ENCODE measurements at places on chromosomes 7 and 10.
A peak's percentile ranks its signal among the peaks of the same experiment; 100 is the strongest.

DNA sequence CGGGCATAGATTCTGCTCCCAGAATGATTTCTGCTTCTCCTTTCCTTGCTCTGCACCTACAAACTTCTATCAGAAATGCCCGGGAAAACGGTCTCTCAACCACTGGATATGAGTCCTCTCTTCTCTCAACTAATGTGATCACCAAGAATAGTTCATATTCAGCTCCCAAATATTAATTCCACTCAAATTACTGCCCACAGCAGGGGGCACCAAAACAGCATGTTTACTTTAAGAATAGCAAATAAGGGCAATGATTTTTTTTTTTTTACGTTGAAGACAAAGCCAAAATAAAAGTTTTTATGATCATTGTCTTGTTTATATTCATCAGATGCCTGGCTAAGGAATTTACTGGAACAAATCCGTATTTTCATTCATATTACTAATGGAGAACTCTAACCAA lies 94.9 kb upstream of the PRSS1 start:
- DNase-seq: no peak

DNA sequence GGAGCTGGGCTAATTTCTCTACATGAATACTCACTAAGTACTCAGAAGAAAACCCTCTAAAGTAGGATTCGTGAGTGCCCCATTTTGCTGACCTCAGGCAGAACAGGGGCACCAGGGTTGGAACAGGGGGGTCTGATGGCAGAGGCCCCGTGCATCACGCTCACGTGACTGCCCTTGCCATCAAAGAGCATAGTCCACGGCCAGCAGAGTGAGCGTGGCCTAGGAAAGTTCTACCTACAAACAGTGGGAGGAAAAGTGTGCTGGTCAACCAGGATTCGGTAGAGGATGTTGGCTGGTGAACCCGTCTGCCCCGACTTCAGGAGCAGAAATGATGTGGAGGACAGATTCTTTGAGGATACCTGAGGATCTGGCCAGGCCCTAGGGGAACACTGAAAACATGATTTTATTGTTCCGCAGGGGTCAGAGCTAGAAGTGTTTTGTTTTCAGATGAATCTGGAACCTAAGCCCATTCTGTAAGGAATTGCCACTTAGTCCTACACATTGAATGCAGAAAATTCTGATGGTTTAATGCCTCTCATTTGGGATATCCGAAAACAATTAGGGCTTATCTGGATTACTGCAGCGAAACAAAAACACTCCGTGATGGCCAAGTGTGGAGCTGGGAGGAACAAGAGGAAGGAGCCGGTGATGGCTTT lies 138.8 kb upstream of the SHH start:
- no peak for DNase-seq

DNA sequence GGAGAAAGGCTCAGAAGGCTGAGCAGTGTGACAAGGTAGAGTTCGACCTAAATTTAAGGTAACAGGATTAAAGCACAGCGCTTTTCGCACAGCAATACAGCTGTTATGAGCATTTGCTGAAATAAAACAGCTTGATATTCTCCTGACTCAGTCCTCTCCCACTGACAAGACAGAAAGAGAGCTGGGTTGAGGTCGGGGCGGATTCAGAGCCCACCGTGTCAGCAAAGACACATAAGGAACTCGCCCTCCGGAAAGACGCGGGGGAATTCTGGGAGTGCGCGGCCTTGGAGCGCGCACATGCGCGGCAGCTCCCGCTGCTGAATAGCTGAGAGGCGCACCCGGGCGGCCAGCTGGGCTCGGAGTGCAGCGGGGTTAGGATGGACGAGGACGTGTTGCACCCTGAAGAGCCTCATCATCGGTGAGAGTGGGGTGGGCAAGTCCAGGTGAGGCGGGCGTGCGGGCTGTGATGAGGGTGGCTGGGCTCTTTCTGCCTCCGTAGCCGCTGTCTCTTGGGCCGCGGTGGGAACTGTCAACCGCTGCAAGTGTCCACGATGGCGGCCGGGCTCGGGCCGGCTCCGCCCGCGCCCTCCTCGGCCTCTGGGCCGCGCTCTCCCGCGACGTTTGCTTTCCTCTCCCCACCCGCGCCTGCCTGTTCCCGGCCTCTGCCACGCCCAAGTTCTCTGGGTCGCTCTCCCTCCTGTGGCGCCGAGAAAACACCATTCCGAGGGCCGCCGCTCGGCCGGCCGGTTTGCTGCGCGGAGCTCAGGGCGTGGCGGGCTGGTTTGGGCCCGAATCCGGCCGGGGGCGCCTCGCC lies 120.6 kb downstream of the LYZL1 start:
- peak; percentile 84 for DNase-seq

GRCh38 chr7:45174966-45175765 lies 17.6 kb downstream of the RAMP3 start:
- peak; percentile 25 for DNase-seq

DNA sequence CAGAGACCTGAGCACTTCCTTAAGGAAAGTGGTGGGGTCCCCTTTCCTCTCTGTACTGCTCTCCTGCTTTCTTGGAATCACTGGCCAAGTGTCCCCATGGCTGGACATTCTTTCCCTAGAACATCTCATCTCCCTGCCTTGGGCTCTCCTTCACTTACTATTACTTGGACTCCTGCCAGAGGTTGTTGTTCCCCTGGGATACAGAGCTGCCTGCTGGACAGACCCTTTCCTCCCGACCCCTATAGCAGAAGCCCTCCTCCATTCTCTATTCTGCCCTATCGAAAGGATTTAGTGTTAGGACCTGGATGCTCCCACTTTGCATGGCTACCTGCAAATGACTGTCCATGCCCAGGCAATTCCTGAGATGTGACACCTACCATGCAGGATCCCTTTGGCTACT lies 164.3 kb upstream of the PODXL start:
- DNase-seq: no peak

- DNase-seq: no peak
These were observed 10.6 kb upstream of the RAB11FIP2 start for GRCh38 chr10:118057361-118057760.

DNA sequence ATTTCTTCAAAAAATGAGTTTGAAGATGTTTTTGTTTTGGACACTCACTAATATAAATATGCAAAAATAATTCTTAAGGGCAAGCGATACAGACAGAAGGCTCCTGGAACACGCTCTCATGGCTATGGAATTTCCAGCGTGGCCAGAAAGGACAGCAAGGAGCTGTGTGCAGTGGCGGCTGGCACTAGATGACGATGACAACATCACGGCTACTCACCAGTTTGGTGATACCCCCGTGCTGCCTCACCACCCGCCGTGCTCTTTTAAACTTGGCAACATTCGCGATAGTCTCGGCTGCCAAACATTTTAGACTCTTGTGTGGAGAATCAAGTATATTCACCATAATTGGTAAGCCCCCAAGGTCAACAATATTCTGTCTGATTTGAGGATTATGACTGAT lies 54.9 kb downstream of the ODAD2 start:
- DNase-seq: peak; percentile 49

DNA sequence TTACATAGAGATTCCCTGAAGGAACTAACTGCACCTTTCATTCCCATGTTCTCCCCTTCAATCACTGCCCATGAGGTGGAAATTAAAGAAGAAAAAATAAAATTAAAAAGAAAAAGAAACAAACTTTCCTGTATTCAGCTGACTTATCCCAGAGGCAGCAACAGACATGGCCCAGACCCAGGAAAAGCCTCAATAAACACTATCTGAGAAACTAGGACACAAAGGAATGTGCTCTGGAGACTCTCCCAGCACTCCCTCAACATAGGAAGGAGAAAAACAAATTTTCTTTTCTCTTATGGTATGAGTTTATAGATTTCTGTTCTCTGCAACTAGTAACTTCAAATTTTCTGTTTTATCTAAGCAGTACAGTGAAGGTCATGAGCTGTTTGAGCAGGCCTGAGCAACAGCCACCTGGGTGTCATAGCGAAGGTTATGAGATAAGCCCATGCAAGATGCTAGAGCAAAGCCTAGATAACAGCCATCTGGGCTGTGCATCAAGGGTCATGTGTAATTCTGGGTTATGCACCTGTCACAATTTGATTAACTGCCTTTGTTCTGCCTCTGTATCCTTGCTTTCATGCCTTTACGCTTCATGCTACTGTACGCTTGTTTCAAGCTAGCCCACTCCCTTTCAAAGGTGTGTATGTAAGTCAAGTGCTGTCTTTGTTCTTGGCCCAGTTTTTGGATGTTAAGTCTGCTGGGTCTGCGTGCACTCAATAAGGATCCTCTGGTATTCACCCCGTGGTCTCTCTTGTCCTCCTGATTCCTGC lies 11.0 kb upstream of the OR6B1 start:
- DNase-seq: peak; percentile 34

DNA sequence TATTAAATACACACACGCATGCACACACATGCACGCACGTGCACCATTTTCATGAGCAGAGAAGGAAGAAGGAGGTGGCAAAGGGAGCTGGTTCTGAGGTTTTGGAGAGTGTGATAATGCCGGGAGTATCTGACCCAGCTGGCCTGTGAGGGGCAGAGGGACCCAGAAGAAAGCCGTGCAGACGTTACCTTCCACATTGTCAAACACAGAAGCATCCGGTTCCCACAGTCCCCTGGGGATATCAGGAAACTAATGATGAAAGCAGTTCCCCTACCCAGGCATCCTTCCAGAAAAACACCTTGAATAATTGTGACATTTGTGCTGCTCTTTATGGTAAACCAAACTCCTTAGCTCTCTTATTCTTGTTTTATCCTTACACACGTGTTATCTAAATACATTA lies 85.7 kb upstream of the FAM180A start:
- DNase-seq: no peak

DNA sequence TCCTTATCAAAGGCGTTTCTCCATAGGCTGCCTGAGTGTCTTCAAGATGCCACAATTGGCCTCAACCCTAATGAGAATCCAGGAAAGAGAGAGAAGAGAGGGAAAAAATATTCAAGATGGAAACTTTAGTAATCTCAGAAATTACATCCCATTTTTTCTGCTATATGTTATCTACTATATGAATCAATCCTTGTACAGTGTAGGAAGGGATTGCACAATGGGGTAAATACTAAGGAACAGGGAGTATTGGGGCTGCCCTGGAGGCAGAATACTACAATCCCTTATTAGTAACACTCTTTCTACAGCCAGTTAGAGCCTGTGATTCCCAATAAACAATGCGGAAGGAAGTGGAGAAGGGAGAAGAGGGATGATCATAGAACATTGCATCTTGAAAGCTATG lies 27.9 kb downstream of the TFPI2 start:
- no peak for DNase-seq

GRCh38 chr7:112929421-112929820 lies 139.2 kb upstream of the TMEM168 start:
- no peak for DNase-seq

- DNase-seq: peak; percentile 18
These were observed 39.8 kb upstream of the ZNF37A start for GRCh38 chr10:38054361-38054797.

DNA sequence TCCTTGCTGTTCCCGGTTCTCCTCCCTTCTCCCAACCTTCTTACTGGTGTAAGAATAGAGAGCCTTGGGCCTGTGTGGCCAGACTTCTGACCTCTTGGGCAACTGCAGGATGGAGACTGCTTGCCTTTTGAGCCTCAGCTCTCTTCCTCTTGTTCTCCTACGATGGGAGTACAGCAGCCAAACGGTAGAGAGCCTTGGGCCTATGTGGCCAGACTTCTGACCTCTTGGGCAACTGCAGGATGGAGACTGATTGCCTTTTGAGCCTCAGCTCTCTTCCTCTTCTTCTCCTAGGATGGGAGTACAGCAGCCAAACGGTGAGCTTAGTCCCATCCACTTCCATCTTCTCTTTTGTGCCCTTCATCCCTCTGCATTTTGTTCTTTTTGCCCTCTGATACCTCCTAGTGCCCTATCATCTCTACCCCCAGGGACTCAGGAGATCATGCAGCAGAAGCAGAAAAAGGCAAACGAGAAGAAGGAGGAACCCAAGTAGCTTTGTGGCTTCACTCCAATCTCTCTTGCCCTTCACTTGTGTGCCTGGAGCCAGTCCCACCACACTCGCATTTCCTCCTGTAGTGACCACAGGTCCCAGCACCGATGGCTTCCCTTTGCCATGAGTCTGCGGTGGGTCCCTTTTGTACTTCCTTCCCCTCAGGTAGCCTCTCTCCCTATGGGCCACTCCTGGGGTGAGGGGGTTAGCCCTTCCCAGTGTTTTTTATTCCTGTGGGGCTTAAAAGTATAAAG lies 15.3 kb downstream of the SLC25A13 start:
- no peak for DNase-seq

GRCh38 chr7:105230486-105230885 lies 158.2 kb downstream of the SRPK2 start:
- no peak for DNase-seq

DNA sequence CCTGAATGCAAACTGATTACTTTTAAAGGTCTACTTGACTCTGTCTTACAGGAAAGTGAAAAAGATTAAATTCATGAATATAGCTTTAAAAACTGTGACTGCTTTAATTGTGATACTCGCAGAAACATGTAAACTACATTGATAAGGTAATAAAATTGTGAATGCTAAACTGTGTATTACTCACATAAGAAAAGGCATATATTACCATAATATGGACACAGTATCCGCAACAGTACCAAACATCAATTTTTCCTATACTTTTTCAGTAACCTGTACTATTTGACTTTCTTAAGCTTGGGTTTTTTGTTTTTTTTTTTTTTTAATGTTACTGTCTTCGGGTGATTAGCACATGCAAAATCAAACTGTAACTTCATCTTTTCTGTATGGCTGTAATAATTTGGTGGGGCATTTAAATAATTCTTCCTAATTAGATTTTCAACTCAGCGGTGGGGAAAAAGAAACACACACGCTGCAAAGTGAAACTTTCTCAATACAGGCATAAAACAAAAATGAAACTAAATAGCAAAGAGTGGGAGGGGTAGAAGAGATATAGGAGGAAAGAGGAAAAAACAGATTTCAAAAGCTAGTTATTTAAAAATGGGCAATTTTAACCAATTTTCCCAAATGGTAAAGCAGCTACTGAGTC lies 23.2 kb downstream of the NT5C3A start:
- peak; percentile 26 for DNase-seq

GRCh38 chr7:5495581-5496375 lies 72.1 kb upstream of the TNRC18 start:
- DNase-seq: peak; percentile 98

DNA sequence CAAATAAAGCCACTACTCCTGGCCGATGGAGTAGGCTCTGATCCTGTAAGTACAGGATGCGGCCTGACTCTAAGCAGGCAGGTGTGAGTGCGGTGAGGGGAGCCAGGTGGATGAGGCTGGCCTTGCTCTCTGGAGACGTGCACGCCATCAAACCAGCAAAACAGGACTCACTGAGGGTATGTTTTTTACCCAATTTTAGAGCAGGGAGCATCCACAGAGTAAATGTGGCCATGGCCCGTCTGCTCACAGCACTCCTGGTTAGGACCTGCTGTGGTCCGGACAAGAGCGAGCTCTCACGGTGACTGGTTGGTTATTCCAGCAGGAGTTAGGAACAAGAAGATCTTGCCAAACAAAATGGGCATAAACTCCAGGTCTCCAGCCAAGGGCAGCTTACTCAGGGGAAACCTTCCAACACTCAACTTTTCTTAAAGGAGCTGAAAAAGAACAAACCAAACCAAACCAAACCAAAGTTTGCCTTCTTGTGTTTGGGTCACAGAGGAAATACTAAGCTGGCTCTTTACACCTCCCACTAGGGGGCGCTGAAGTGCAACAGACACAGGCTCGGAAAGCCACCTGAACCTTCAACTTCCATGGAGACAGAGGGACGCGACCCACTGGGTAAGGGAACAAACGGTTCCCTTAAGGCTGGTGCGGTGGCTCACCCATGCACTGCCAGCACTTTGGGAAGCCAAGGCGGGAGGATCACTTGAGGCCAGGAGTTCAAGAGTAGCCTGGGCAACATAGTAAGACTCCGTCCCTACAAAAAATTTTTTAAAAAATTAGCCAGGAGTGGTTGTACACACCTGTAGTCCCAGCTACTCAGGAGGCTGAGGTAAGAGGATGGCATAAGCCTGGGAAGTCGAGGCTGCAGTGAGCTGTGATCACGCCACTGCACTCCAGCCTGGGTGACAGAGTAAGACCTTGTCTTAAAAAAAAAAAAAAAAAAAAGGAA lies 122.4 kb downstream of the CLEC2L start:
- DNase-seq: peak; percentile 93

Data from myocyte (in vitro differentiated cells).